ENCODE measurements at places on chromosomes 7 and 10.

GRCh38 chr7:2383543-2384274 is 19.7 kb upstream of the CHST12 start:
- no peak for DNase-seq

DNA sequence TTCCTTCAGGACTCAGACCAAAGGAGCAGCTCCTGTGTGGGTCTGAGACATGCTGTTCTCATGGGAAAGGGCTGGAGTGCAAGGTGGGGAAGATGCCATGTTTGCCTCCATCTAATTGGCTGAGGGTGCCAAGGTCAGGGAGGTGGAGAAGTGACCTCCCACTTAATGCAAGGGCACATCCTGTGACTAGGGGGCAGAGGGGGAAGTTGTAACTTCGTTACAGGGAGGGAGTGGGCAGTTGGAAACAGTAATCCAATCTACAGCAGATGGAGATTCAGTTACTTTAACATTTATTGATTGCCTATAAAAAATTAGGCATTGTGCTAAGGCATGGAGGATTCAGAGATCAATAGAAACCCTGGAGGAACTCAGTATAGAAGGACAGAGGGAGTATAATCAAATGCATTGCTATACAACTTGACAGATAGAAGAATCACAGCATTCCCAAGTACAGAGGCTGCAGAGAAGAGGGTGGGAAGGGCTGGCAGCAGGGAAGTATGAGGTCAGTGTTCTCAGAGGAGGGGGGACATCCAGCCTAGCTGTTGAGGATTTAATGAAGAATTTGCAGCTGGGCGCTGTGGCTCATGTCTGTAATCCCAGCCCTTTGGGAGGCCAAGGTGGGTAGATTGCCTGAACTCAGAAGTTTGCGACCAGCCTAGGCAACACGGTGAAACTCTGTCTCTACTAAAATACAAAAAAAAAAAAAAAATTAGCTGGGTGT is 75.9 kb downstream of the CCNY start:
- DNase-seq, result no peak

DNA sequence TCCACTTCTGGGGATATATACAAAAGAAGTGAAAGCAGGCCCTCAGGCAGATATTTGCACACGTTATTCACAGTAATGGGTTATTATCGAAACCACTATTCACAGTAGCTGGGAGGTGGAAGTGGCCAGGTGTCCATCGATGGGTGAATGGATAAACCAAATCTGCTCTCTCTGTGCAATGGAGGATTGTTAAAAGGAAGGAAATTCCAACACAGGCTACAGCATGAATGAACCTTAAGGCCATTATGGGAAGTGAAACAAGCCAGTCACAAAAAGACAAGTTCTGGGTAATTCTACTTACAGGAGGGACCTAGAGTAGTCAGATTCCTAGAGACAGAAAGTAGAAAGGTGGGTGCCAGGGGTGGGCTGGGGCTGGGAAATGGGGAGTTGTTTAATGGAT is 48.5 kb upstream of the BHLHA15 start:
- DNase-seq, result no peak

DNA sequence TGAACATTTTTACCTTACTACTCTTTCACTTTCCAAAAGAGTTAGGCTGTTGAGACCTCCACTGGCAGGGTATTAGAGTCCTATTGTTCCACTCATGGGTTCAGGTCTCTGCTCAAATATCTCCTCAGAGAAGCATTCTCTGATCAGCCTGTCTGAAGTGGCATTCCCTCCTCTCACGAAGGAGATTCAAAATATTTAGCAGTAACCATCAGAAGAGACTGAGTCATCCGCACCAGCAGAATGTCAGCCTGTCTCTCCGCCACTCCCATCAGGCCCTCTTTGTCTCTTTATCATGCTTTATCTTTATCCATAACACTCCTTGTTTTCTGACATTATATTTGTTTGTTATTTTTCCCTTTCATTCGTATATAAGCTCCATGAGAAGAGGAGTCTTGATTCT is 79.1 kb downstream of the AASS start:
- DNase-seq, result no peak

DNA sequence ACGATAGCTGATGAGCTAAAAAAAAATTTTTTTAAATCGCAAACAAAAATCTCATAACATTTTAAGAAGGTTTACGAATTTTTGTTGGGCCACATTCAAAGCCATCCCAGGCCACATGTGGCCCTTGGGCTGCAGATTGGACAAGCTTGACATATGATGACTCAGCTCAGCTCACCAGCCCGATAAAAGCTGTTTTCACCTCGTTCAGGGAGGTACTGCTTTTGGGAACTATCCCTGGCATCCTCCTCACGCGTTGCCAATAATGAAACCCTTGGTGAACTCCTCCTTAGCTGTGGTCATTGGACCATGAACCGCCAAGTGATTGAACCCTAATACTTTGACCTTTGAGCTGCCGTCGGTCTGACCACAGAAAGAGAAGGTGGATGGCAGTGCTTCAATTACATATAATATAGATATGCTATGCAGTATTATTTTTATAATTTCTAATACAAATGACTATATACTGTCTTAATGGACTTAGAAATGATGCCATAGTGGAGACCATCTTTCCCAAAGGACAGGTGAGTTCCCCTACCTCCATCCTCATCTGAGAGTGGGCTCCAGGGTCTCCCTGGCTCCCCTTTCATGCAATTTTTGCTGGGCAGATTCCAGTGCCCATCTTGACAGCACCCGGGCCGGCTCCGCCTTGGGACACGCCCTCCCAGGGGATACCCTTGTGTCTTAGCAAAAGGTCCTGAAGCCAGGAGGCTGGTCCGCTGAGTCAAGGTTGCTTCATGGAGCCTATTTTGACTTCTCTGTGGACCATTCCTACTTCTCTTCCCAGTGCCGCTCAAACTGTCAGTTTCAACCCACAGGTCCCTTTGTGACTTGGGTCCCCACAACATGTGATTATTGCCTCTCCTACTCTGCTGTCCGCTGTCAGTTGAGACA is 707.2 kb downstream of the PARD3 start:
- DNase-seq, result no peak

DNA sequence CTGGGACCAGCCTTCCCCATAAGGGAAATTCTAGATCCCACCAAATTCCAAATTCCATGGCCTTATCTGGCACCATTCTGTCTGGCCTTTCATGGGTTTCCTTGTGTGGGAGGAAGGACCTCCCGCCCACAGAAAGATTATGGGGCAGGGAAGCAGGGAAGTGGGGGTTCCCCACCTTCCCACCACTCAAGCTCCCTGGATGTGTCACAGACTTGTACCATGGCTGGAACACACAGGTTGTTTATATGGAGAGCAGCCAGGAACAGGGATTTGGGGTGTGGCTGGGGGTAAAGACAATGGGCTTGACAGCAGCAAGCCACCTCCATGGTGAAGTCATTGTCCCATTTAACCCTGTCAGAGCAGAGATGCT is 18.3 kb downstream of the UNC5B start:
- no peak for DNase-seq

GRCh38 chr7:83248000-83248399 is 85.3 kb upstream of the PCLO start:
- DNase-seq, result no peak

DNA sequence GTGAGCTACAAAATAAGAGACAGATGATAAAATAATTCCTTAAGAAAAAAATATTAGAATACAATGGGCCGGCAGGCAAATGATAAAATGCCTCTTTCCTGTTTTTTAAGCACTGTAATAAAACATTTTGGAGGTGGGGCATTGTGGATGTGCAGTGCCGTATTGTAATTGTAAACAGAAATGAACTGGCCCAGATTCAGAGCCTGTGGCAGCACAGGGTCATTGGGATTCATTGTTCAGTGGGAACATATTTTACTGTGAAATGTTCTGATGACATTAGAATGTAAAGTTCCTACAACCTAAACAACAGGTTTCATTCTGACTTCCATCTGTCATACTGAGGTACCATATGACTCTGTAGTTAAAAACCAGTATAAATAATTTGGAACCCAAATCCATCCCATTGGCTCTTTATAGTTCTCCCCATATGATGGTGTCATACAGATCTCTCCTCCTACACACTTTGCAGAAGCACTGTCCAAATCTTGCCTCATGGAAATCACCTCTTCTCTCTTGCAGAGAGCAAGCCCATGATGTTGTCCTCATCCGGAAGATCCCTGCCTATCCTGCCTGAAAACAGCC is 264.6 kb downstream of the WDR37 start:
- no peak for DNase-seq

GRCh38 chr7:2037808-2038522 is 194.8 kb downstream of the MAD1L1 start:
- DNase-seq, result no peak

DNA sequence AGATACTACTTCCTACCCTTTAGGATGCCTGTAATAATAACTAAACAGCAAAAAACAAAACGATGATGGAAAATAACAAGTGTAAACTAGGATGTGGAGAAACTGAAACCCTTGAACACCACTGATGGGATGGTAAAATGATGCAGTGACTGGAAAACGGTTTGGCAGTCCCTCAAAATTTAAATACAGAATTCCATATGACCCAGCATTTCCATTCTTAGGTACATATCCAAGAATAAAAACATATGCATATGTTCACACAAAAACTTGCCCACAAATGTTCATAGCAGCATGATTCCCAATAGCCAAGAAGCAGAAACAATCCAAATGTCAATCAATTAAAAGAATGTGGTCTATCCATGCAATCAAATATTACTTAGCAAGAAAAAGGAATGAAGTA is 25.8 kb downstream of the SMURF1 start:
- no peak for DNase-seq

- DNase-seq, result no peak
These were observed 169.3 kb upstream of the NPSR1 start for GRCh38 chr7:34488766-34489165.

DNA sequence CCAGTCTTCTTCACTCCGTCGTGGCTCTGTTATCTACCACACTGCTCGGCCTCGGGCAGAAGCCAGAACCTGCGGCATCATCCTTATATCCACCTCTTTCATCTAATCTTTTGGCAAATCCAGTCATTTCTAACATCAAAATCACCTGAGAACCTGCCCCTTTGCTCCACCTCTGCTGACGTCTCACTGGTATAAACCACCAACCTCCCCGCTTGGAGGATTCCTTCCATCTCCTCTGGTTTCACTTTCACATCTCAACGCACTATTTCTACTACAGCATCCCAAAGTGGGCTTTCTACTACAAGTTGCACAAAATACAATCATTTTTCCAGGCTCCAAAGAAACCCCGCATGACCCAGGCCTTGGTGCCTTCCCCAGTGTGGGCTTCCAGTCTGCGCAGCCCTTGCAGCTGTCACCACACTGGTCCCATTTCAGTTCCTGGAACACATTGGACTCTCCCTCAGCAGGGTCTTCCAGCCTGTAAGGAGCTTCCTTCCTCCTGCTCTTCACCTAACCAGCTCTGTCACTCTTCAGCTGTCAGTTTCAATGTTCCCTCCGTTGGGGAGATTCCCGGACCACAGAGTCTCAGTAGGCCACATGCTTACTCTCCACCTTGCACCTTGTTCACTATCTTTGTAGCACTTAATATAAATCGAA is 85.0 kb downstream of the PRKCQ start:
- DNase-seq, result no peak

DNA sequence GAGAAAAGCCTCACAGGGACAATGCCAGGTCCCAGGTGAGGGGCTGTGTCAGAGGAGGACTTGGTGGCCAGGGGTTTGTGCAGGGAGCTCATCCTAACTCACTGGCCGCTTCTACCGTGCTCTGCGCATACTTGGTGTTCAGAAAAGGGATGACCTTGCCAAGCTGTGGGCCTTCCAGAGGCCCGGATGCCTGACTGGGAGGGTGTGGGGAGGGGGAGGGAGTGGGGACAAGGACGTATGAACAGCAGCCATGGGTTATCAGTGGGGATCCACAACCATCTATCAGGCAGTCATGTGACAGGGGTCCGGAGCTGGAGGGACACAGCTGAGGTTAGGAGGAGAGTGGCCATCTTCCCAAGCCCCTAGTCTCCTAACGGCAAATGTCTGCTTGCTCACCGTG is 6.2 kb downstream of the SFXN4 start:
- no peak for DNase-seq

DNA sequence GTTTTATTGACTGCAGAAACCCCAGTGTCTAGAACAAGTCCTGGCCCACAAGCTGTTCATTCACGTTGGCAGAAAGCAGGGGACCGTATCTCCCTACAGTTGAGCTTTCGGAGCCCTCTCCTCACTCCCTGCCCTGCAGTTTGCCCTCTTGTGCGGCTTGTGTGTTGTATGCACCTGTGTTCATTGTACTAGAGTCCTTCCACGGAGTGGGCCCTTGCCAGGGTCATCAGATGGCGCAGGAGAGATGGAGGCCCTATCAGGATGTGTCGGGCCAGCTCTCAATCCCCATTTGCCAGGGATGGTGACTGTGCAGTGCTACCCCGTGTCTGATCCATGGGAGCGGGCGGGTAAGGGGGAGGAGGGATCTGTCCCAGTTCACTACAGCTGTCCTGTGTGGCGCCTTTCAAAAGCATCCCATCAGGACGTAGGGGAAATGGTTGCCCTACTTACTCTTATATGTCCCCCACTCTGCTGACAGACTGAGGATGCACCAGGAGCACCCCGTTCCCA is 77.4 kb upstream of the PRR15 start:
- DNase-seq, result no peak

DNA sequence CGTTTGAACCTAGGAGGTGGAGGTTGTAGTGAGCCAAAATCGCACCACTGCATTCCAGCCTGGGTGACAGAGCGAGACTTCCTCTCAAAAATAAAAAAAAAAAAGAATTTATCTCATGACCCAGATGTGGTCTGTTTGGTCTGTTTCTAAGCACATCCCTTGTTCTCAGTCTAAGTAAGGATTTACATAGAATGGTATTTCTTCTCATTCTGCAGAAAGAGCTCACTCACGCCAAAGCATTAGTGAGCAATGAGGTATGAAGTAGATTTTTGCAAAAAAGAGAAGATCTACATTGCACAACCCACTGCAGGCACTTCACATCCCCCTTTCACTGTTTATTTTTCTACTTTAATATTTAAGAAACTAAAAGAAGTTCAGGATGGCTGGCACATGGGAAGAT is 76.5 kb upstream of the FGL2 start:
- DNase-seq, result no peak

- no peak for DNase-seq
These were observed 59.2 kb upstream of the OIT3 start for GRCh38 chr10:72834183-72834825.

DNA sequence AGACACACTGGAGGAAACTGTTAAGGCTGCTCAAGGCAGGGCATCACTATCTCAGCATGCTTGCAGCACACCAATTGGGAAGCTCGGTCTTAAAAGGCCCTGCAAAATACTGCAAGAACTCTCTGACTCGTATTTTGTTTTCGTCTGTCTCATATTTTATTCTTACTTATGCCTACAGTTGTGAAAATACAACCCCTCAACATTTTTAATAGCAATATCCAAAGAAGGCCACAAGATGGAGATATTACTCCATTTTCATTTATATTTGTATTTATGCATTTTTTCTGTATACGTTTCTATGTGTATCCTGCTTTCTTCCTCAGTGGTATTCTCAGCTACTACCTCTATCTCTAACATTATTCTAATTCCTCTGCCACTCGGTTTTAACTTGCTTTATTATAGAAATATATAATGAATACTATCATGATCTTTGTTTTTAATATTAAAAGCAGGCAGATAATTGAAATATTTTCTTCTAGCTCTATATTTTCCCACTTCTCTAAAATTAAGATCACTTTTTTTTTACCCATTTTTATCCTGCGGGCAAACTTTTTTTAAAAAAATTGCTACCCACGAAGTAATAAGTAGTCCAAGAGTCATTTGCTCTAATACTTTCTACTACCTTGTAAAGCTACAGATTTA is 10.0 kb downstream of the DNAJC1 start:
- DNase-seq, result no peak

Data from cortex of kidney (tissue), 1 donor.